Fibroblast of skin of right quadriceps (primary cell): ENCODE measurements at places on chromosomes 12 and 14.

DNA sequence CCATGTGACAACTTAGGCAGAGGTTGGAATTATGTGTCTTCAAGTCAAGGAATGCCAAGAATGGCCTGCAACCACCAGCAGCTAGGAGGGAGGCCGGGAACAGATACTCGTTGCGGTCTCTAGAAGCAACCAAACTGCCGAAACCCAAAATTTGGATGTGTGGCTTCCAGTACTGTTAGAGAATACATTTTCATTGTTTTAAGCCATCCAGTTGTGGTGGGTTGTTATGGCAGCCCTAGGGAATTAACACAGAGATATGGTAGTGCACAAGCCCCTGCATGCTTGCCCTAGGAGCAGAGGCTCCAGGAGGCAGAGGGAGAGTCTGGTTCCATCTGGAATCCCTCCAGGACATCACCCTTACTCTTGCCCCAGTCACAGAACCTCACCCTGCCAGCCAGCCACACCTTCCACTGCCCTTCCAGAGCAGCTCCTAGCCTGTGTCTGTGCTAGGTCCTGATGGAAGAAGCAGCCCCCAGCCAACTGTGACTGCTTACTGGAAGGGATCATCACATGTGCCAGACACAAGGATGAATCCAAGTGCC lies 19.5 kb downstream of the PITPNM2 start:
- DNase-seq: peak; percentile 77

DNA sequence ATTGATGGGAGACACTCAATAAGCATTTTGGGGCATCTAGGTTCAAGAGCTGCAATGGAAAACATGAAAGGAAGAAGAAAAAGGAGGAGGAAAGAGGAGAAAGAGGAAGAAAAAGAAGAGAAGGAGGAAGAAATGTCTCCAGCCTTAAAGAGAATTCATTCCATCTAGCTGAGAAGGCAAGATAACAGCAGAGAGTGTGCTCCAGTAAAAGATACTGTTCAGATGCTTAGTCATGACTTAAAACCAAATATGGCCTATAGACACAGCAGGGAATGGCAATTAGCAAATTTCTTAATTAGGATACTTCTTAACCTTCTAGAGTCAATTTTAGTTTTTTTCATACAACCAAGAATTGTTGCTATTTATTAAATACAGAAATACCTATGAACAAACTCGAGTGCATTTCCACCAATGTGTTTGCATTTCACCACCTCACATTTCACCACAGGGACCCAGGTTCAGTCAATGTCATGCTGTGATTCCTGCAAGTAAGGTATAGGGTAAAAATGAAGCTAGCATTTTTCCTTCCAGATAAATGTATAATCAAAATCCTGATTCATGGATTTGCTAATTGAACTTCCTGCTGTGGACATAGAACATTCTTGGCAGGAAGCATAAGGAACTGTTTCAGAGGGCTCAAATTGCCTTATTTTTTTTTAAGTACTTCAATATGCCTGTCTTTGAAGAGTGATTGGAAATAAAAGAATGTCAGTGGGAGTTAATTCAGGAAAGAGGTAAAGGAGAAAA lies 177.8 kb downstream of the RPS29 start:
- DNase-seq: no peak

- no peak for DNase-seq
These were observed 30.0 kb downstream of the DGLUCY start for GRCh38 chr14:91143862-91144261.

DNA sequence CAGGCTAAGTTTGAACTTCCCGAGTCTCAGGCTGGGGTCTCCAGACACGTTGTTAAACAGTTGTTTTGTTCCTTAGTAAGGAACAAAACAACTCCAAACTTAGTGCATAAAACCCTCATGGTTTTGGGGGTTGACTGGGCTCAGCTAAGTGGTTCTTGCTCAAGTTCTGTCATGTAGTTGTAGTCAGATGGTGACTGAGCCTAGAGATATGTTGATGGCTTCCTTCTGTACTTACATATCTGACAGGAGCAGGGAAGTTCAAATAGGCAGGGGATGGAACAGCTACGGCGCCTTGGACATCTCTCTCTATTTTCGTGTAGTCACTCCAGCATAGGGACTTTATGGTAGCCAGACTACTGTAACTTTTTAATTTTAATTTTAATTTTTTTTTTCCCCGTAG lies 45.7 kb downstream of the SPATS2 start:
- peak; percentile 13 for DNase-seq

GRCh38 chr12:97936165-97936564 lies 473.6 kb downstream of the RMST start:
- no peak for DNase-seq
